Midbrain (tissue), 1 donor: ENCODE measurements at places on chromosomes 5 and 9.

GRCh38 chr9:68798423-68798822 is 93.4 kb downstream of the PIP5K1B start:
- no peak for DNase-seq

GRCh38 chr9:98887918-98888510 is 55.7 kb upstream of the COL15A1 start:
- DNase-seq, result no peak

DNA sequence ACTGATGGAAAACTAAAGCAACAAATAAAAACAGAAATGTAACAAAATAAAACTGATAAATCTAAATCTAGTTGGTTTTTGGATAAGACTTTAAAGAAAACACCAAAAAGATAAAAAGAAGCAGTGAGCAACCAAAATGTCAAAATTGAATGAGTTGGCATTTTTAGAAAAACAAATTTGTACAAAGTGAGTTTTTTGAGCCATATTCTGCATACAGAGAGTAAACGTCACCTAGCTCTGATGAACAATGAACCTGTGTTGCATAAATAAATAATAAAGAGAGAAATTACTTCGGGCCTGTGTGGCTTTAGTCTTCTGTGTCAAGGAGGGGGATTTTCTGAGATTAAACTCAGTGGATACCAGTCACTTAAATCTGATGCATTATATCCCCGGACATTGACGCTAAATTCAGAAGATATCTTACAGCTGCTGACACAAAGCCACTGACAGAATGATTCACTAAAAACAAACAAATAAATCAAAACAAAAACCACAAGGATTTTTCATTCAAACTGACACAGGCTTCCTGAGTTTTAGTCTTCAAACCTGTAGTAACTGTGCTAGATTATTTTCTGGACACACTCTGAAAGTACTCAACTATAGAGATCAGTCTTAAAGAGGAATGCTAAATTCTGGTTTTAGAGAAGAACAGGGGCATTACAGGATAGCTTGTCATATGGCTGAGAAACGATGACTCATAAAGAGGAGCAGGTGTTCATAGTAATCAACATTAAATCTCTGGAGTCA is 403.5 kb upstream of the ST8SIA4 start:
- no peak for DNase-seq

- no peak for DNase-seq
Measured at GRCh38 chr5:132498152-132498551, 7.6 kb upstream of the IRF1 start.
